ENCODE measurements at places on chromosomes 2 and 18.
A peak's percentile ranks its signal among the peaks of the same experiment; 100 is the strongest.

DNA sequence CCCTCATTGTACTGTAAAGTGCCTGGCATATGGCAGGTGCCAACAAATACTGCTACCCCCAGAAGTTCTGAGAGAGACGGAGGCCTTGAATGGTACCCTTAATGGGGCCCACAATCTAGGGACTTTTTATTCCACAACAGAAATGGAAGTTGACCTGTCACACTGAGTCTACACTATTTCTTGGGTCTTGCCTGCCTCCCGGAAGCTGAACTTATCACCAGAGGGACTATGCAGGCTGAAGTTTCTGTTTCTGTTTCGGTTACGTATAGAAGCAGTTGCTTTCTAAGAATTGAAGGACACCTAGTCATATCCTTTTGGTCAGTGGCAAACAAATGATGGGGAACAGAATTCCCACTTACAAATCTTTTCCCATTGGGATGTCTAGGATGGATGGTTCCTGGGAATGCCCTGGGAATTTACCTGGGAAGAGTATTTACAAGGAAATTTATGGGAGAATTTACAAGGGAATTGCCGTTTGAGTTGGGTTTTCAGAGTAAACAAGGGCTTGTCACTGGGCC lies 74.2 kb downstream of the HS1BP3 start:
- DNase-seq = no peak

- no peak for DNase-seq
Observed at GRCh38 chr18:47737956-47738355, 192.5 kb downstream of the SMAD2 start.

DNA sequence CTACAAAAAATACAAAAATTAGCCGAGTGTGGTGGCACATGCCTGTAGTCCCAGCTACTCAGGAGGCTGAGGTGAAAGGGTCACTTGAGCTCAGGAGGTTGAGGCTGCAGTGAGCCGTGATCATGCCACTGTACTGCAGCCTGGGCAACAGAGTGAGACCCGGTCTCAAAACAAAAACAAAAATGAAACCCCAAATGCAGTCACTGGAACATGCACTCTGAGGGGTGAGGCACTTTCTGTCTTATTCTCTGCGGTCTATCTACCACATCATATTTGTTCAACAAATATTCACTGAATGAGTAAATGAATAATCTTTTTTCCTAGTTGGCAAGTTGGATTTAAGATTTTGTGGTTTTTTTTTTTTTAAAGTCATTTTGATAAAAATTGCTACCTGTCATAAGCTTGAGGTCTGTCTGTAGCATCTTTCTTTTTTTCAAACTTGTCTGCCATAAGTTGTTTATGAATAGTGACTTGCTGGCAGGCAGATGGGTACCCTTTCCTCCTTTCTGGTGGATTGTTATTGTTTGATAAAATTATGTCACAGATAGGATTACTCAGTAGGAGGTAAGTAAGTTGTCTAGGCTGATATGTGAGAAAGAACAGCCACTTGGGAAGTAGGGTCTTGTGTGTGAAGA lies 11.8 kb downstream of the CHRNA1 start:
- DNase-seq = no peak

DNA sequence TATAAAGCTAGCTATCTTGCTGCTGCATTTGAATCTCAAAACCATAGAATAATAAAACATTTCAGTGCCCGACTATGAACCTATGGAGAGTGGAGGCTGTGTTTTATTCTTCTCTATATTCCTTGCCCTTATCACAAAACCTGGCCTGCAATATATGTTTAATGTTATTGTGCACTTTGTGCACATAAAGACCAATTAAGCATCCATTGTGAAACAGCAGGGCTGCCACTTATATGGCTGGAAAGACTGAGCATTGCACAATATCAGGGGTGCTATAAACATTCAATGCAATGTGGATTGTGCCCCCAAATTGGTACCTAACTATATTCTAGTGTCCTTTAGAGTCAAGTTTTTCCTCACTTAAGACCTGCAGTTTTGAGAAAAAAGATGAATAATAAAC lies 83.2 kb downstream of the RDH14 start:
- no peak for DNase-seq

DNA sequence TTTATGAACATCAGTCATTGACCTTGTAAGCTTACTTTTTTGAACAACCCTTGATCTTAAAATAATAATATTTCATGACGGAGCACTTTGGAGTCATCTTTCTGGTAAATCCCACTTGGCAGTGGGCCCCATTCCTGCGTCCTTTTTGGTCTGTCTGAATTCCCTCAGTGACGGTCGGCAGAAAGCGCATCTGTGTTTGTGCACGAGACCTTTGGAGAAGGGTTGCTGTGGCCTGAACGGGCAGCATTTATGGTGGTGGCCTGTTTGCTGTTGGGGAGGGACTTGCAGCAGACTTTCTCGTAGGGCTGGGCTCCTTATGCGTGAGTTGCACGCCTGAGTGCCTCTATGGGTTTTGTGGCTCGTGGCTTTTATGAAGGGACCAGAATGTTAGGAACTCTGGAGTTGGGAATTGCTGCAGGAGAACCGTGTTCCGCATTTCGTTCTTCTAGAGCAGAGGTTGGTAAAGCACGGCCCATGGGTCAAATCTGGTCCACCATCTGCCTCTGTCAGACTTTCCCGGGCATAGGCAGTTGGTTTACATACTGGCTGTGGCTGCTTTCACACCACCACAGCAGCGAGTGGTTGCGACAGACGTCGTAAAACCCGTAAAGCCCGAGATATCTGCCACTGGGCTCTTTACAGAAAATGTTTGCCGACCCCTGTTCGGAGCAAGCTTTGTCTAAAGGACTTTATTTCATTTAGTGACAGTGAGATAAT lies 30.8 kb downstream of the LPIN1 start:
- no peak for DNase-seq

GRCh38 chr2:62147610-62148301 lies 48.2 kb upstream of the B3GNT2 start:
- DNase-seq = no peak

- no peak for DNase-seq
Observed at GRCh38 chr2:189037518-189037917, 63.3 kb downstream of the COL3A1 start.

GRCh38 chr2:241499146-241499965 lies 9.0 kb downstream of the STK25 start:
- no peak for DNase-seq

GRCh38 chr2:105581555-105581944 lies 163.2 kb upstream of the NCK2 start:
- no peak for DNase-seq

- DNase-seq = peak; percentile 55
Observed at GRCh38 chr2:235493775-235494715, at the start of gene AGAP1. AGAP1 (plus strand) TSS chr2:235494043.

GRCh38 chr2:189013031-189013430 lies 38.9 kb downstream of the COL3A1 start:
- DNase-seq = no peak

DNA sequence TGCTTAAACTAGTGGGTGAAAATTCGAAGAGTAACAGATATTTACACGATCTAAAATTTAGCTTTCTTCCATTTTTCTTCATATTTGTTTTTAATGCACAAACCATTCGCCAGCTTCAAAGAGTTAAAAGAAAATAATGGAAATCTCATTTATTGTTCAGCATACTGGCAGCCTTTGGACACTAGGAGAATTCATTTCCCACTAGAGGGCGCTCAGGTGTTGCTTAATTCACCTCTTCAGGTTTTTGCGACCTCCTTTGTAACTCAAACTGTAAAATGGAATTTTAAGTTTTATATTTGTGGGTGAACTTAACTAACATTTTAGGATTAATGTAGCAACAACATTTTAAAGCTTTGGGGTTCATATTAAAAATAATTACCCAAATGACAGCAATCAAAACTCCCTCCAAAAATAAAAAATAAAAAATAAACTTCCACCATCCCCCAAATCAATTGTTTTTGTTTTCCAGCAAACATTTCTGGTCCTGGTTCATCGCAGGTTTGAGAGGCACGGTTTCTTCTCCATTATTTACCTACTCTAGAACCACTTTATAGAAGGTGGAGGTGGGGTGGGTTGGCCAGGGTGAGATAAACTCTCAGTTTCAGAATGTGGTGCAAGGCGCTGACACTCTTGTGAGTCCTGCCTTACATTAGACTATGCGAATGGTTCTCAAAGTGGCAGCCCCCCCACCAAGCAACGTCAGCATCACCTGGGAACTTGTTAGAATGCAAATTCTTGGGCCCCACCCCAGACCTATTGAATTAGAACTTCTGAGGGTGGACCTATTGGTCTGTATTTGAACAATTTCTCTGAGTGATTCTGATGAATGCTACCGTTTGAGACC lies 24.7 kb upstream of the PNPT1 start:
- DNase-seq = no peak

Data from NCI-H524 treated with DMSO at 0.1 percent for 48 hours (cell line).